Pancreas (tissue), 10 donors: ENCODE measurements at places on chromosomes 4 and X.

DNA sequence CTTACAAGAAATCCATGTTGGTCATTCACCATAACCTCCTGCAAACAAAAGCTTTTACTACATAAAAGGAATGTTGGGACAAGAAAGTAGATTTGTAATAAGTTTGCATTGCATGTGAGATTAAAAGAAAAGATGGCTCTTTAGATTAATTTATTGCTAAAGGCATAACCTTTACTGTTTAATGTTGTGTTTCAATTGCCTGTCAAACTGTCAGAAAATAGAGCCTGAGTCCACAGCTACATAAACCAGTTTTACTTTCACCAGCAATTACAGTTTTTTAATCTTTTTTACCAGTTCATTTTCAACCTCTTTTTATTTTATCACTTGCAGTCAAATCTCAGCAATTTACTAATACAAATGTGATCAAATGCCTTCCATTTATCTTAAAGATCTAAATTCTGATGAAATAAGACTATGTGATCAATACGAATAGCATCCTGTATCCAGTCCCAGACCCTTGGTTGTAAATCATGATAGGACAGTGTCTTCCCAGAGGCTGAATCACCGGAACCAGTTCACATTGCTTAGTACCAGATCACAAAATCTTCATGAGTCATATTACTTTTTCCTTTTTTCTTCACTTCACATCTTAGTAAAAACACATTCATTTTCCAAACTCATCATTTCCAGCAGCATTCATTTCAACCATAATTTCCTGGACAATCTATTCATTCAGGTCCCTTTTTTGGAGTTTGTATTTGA, 95.4 kb upstream of the FRG1 start:
- H3K4me3 ChIP-seq, result no peak overlapping the region
- H3K27me3 ChIP-seq, result no peaks in the 10 kb centered on the region
- no peak overlapping the region for H3K27ac ChIP-seq
- no peaks in the 10 kb centered on the region for H3K4me1 ChIP-seq

DNA sequence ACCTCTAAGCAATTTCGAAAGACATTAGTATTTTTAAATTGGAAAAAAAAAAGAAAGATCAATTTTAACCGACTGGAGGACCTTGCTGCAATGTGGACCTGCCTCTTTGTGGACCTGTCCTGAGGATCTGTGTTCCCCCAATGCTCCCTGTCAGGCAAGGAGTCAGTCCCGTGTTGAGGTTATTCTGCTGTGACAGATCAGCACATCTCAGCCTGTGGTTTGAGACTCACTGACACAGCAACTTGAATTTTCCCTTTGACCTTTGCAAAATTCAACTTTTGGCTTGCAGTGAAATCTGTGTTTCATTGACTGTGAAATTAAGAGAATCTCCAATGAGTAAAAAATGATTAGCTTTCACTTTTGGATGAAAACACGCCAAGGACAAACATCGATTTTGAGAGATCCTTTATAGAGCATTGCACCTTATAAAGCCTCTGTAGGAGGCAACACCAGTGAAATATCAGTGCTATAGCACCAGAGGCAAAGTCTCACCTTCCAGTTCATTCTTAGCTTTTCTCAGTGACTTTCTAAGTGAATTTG, 186.9 kb downstream of the GPAT3 start:
- H3K27me3 ChIP-seq, result no peaks in the 10 kb centered on the region
- H3K4me3 ChIP-seq, result no peak overlapping the region
- no peak overlapping the region for H3K27ac ChIP-seq
- no peaks in the 10 kb centered on the region for H3K4me1 ChIP-seq
- no peaks in the 10 kb centered on the region for H3K36me3 ChIP-seq

DNA sequence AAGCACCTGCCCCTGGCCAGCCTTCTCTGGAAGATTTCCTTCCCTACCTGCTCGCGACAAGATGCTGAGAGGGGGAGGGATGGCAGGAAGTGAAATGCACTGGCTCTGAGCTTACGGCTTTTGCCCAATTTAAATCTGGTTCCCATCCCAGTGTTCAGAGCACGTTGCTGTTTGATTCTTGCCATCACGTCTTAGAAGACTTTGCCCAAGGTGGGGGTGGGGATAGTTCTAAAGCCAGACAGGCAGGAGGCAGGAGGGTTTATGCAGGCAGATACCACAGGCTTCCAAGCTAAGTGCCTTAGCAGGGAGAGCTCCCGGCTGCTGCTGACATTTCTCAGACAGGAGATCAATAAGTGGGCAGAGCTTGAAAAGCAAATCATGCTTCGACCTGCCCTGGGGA, 393.9 kb downstream of the MID1IP1 start:
- no peak overlapping the region for H3K27ac ChIP-seq
- H3K36me3 ChIP-seq, result no peaks in the 10 kb centered on the region
- H3K27me3 ChIP-seq, result no peaks in the 10 kb centered on the region
- peak; percentile 30 for DNase-seq

GRCh38 chr4:48108309-48109073, 25.6 kb downstream of the TXK start:
- H3K36me3 ChIP-seq, result no peaks in the 10 kb centered on the region
- no peak overlapping the region for H3K27ac ChIP-seq

- no peaks in the 10 kb centered on the region for H3K27me3 ChIP-seq
- H3K36me3 ChIP-seq, result peaks cover 21% of the 10 kb centered on the region
- no peak for DNase-seq
- no peak overlapping the region for H3K4me3 ChIP-seq
- peaks cover 16% of the 10 kb centered on the region for H3K4me1 ChIP-seq
These were observed 14.1 kb downstream of the KLF3 start for GRCh38 chr4:38678078-38678477.

GRCh38 chr4:26985873-26986272, 125.2 kb downstream of the STIM2 start:
- no peak overlapping the region for H3K27ac ChIP-seq
- H3K36me3 ChIP-seq, result no peaks in the 10 kb centered on the region
- no peak overlapping the region for H3K4me3 ChIP-seq
- H3K4me1 ChIP-seq, result peaks cover 6% of the 10 kb centered on the region
- DNase-seq, result no peak
- no peaks in the 10 kb centered on the region for H3K27me3 ChIP-seq

DNA sequence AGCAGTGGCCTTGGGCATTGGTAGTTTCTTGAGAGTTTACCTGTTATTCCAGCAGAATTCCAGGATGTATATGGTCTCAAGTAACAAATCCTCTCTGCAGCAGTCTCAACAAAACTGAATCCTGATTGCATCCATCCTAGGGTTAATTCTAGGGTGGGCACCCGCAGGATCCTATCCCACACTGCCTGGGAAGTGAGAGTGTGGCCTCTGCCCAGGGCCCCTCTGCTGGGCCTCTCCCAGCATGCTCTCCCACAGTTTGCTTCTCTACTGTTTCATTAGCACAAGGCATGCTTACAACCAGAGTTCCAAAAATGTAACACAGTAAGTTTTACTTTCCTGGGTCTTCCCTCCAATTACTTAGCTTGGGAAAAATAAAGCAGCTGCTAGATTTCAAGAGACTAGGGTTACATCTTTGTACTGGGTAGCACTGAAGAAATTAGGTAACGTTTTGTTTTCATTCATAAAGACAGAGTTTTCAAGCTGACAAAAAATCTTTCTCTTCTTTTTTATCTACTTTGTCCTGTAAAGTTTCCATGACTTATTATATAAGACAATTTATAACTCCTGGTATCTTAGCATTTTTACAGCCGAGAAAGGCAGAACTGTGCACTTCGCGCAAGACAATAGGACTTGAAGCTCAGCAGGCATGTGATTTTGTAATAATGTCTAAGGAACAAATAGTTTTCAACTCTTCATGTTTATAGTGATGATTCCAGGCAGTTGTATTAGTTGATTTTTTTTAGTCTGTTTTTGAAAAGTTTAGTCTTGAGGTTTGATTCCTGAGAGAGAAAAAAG, 131.2 kb upstream of the PCDH18 start:
- no peaks in the 10 kb centered on the region for H3K36me3 ChIP-seq
- no peaks in the 10 kb centered on the region for H3K27me3 ChIP-seq

DNA sequence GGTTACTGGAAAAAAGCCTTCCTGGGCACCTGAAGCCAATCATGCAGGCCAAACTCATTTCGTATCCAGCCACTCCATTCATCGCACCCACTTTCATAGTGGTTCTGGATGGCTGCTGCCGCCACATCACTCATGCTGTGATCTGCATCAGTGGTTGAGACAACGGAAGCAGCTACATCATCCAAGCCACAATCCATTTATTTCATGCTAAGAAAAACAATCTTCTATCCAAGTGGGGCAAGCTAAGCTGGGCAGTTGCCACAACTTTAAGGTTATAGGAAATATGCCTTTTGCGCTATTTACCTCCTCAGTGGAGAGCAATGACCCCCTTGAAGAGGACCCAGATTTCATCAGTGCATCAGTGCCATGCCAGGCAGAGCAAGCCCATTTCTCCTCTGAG, 124.6 kb downstream of the GRIA3 start:
- DNase-seq, result no peak
- no peaks in the 10 kb centered on the region for H3K27me3 ChIP-seq
- no peaks in the 10 kb centered on the region for H3K4me1 ChIP-seq
- H3K27ac ChIP-seq, result no peak overlapping the region

GRCh38 chr4:119035951-119036737, 99.5 kb upstream of the MYOZ2 start:
- no peak overlapping the region for H3K4me3 ChIP-seq
- H3K27ac ChIP-seq, result no peak overlapping the region
- no peaks in the 10 kb centered on the region for H3K36me3 ChIP-seq
- DNase-seq, result no peak

DNA sequence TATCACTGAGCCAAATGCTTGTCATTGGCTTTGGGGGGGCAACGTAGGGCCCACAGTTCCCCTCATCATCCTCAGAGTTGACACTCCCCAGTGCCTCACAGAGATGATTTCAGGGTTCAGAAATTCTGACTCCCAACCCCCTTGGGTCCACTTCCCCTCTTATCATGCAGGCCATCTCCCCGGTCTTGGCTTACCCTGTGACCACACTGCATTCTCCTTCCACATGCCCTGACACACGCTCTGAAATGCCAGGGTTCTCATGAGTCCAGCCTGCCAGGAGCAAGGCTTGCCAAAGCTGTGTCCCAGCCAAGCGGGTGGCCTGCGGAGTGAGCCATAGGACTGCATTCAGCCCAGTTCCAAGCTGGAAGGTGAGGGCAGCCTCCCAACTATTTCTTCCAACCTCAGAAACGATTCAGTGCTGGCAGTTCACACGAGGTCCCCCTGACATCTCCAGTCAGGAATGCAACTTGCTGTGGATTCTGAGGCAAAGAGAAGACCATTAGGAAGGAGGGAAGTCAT, 101.2 kb downstream of the SMIM20 start:
- H3K27ac ChIP-seq, result no peak overlapping the region
- H3K4me1 ChIP-seq, result no peaks in the 10 kb centered on the region
- H3K4me3 ChIP-seq, result no peak overlapping the region
- DNase-seq, result no peak
- H3K27me3 ChIP-seq, result no peaks in the 10 kb centered on the region
- H3K36me3 ChIP-seq, result no peaks in the 10 kb centered on the region

DNA sequence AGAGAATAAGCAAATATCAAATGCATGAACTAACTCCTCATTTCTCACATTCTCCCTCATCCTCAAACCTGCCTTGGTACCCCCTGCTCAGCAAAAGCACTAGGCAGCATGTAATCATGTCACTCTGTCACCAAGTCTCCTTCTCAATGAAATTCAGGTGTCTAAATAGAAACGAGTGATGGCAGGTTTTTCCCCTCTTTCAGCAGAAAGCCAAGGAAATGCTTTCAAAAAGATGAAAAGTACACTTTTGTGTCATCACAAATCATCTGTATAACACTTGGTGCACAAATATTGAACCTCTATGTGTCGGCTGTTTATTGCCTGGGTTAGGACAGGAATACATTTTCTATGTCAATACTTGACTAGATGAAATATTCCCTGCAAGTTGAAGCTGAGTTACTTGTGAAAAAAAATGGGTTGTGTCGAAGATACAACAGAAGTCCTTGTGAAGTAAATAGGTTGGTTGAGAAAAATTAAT, 285.1 kb upstream of the MAGEB18 start:
- DNase-seq, result no peak
- H3K27ac ChIP-seq, result no peak overlapping the region
- H3K4me1 ChIP-seq, result no peaks in the 10 kb centered on the region
- H3K27me3 ChIP-seq, result no peaks in the 10 kb centered on the region
- H3K4me3 ChIP-seq, result no peak overlapping the region
